ENCODE measurements at places on chromosomes 5 and 9. TPM values are rescaled to one million over a fixed set of nuclear protein-coding genes. Genes with fewer than 3 reads are reported as not detected.

Gene OGN
- total RNA-seq = not detected

Gene FGF18
- total RNA-seq = 1.5 TPM

Gene ANKRD34B
- total RNA-seq = not detected

Gene ABCA1
- total RNA-seq = 8.2 TPM

Gene CARD6
- not detected for total RNA-seq

Gene SNCAIP
- total RNA-seq = not detected

Gene ALG2
- 24.3 TPM for total RNA-seq

Gene JAK2
- total RNA-seq = 3.9 TPM

Gene PPP1R26
- 13.7 TPM for total RNA-seq

Gene IRX1
- not detected for total RNA-seq

Gene PHAX
- 50.5 TPM for total RNA-seq

Gene EPB41L4A
- not detected for total RNA-seq

Gene SLC1A3
- total RNA-seq = not detected

Gene MRPS30
- 38.0 TPM for total RNA-seq

Gene PDZD2
- 4.6 TPM for total RNA-seq

Gene NUTM2F
- total RNA-seq = not detected
